ENCODE measurements at places on chromosomes 7 and 10.

GRCh38 chr10:43386549-43386948, 15.1 kb downstream of the FXYD4 start:
- DNase-seq = no peak

DNA sequence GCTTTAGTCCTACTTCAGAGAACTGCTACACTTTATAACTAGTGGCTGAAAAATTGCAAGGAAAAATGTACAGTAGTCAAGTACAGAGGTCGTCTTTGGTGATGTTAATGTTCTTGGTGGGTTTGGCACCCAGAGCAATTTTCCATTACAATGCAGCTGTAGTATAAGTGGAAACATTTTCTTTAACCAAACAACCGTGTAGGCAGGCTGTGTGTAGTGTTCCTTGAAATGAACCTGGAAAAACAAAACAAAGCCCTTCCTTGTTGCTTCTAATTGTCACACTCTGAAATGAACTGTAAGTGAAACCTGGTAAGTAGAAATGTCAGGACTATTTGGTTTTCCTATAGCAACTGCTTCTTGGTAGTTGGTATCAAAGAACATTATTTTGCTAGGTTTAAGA, 256.9 kb downstream of the MDFIC start:
- DNase-seq = no peak

DNA sequence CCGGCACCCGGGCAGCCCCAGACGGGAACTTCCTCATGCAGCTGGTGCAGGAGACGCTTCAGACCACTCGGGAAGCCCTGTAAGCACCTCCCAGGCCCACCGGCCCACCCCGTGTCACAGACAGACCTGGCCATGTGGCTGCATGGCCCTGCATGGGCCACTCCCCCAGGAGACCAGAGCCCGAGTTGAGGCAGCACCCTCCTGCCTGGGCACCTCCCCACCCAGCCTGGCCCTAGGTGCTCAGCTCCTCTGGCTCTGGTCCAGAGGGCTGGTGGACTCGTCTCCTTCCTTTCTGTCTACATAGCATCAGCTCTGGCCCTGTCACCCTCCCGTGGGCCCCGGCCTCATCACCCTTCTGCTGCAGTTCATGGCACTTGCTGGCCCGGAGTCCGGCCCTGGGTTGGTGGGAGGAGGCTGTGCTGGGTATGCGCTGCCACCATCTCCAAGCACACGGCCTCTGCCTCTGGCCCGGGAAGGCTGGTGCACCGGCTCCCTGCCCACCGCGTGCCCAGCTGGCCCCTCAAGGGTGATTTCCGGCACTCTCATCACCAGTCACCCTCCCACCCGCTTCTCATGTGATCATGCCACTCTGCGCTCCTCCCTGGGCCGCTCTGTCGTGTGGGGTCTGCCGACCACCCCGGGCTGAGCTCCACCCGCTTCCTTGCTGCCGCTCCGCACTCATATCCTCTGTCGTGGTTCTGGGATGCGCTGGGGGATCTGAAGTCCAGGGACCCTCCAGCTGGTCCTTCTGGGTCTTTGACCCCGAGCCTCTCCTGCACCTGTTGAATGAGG, 53.1 kb upstream of the DPYSL4 start:
- DNase-seq = no peak

- no peak for DNase-seq
Measured at GRCh38 chr10:42979721-42980467, 97.0 kb upstream of the RET start.

DNA sequence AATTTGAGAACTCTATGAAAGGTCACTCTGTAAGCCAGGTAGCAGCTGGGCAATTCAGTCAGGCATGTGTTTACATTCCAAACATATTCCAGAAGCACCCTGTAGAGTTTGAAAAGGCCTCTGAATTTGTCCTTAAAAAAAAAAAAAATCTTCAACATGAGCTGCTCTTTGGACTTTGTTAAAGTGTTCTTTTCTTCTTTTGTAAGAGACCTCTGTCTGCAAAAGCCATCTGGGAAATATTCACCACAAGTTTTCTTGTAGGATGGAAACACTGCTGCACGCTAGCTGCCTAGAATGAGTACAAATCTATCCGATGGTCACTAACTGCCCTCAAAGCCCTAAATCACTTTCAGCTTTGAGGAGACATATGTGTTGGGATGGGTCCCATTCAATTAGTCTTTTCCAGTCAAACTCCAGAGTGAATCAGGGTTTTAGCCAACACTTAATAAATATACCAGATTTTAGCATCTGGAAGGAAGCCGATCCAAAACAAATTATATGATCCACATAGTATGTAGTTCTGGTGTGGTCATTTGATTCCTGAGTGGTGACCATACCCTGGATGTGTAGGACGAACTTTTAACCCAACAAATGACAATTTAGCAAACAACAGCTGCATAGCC, 85.9 kb downstream of the CD36 start:
- DNase-seq = no peak

DNA sequence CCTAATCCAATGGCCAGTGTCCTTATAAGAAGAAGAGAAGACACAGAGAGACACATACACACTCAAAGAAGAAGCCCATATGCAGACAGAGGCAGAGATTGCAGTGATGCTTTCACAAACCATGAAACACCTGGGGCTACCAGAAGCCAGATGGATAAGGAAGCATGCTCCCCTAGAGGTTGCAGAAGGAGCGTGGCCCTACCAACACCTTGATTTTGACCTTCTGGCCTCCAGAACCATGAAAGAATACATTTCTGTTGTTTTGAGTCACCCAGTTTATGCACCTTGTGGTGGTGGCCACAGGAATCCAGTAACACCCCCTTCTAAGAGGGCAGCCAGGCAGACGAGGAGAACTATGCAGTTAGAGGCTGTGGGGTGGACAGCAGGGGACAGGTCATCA, 43.5 kb downstream of the AOC1 start:
- DNase-seq = no peak

DNA sequence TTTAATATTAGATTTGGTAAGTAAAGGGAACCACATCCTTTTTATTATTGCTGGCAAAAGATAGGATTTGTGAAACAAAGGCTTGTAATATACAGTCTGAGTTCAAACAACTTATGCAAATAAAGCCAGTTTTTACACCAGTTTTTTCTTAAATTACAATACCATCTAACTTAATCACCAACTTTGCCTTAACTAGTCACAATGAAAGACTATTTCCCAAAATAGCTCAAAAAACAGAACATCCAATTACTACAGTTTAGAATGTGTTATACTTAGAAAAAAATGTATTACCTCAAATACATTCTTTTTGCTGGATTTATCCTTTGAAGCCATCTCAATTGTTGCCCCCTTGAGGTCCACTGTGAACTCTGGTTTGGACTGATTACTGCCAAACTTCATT, 108.5 kb downstream of the ARHGAP12 start:
- DNase-seq = no peak

GRCh38 chr7:105876964-105877601, 684 bp upstream of the ATXN7L1 start:
- no peak for DNase-seq

DNA sequence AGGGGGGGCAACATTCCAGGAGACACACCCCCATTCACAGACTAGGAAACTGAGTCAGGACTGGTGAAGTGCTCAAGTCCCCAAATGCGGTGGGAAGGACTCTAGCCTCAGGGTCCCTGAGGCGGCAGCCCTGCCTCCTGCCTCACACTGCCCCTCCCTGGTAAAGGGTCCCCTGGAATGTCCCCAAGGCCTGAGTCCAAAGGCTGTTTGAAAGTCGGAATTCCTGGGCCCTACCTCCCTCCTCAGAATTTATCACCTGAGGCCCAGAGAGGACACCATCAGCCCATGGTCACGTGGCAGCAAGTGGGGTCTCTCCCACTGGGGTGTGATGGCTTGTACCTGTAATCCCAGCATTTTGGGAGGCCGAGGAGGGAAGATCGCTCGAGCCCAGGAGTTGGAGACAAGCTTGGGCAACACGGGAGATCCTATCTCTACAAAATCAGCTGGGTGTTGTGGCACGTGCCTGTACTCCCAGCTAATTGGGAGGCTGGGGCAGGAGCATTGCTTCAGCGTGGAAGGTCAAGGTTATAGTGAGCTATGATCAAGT, 110.3 kb upstream of the TNRC18 start:
- no peak for DNase-seq

DNA sequence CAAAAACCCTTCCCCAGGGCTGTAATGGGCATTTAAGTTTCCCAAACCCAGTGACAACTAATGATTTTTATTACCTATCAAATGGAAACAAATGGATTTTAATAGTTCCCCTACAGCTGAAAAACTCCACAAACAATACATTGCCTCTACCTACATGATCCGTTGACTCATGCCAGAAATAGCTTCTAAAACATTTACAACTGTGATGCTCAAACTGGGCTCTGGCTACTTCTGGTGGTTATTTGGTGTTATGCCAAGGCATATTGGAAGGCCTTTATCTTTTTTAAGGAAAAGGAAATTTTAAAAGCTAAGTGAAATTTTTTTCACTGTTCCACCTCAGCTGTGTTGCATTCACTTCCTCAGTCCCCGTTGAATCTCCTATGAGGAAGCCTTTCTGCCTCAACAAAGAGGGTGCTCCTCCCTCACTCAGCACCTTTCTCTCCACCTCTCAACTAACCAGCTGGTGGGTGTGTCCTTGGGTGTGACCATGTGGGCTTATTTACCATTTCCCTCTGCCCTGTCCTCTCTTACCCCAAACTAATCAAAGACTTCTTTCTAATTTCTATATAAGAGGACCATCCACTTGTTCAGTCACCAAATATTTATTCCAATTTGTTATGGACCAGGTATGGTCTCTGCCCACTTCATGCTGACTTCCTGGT, 82.9 kb downstream of the PRTFDC1 start:
- DNase-seq = no peak

GRCh38 chr7:156117542-156118247, 305.4 kb upstream of the SHH start:
- DNase-seq = no peak

DNA sequence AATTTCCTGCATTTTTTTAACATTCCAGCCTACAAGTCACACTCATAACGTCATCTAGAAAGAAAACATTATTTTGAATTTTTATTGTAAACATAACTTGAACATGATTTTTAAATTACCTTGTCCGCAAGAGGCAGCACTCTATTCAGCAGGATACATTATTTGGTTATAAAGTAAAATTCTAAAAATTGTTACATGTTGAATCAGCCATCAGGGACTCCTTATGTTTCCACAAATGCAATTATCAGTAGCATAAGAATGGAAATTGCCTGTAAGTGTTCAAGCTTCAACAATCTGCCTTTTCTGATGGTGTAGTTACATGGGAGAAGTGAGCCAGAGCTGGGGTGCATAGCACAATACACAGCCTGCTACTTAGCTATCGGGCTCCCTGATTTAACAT, 97.5 kb downstream of the ZNF365 start:
- no peak for DNase-seq

DNA sequence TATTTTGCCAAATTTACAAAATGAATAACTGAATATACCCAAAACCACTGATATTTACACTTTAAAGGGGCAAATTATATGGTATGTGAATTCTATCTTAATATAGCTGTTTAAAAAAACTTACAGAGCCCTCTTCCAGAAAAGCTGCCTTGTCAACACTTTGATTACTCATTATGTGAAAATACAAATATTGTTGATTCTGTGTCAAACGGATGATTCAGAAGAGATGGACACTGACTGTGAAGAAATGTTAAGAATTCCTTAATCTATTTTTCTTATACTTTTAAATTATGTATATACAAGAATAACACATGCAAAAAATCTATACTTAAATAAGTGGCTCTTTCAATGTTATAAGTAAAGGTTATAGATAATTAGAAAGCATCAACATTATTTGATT, 41.5 kb downstream of the SMURF1 start:
- no peak for DNase-seq

- peak; percentile 36 for DNase-seq
Measured at GRCh38 chr10:119542988-119543813, 682 bp upstream of the RGS10 start.

DNA sequence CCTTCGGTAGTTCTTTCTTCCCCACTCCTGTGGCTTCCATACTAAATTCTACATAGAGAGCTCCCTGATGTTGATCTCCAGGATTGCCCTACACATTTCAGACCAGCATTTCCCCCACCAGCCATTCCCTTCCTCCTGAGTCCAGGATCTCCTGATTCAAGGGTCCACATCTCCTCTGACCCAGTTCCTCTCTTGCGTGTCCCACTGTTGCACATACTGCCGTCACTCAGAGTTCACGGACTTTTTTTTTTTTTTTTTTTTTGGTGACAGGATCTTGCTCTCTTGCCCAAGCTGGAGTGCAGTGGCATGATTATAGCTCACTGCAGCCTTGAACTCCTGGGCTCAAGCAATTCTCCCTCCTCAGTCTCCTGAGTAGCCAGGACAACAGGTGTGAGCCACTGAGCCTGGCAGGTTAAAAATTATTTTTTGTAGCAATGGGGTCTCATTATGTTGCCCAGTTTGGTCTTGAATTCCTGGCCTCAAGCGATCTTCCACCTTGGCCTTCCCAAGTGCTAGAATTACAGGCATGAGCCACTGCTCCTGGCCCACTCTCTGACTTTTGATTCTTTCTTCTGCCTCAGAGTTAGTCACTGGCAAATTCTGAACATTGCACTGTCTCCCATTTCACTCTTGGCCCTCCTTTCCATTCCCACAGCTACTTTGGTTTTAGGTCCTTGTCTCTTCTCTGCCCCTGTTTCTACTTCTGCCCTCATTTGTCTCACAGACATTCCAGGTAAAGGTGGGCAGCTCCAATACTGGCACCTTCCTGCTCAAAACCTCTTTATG, 29.6 kb upstream of the ZRANB1 start:
- DNase-seq = no peak

GRCh38 chr7:142409471-142409870, 151.6 kb upstream of the PRSS58 start:
- DNase-seq = no peak

DNA sequence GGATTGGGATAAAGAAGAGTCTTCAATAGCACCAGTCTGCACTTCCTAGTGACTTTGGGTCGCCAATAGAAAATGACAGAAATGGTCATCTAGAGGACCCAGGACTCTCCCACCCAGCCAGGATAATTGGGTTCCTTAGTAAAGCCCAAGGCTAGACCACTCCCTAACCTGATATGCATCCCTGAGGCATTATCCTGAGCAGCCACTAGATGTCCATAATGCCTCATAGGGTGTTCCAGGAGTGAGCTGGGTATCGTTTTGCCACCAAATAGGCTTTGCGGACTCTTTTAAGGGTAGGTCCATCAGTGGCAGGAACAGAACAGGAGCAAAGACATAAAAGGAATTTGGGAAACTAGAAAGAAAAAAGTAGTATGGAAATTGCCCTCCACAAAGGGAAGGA, 4.5 kb upstream of the LRRC4 start:
- DNase-seq = no peak

- DNase-seq = no peak
Measured at GRCh38 chr7:14936554-14936953, 34.0 kb upstream of the DGKB start.

GRCh38 chr10:31942435-31942834, 13.8 kb upstream of the ARHGAP12 start:
- DNase-seq = no peak

GRCh38 chr7:82294382-82294784, 149.2 kb downstream of the CACNA2D1 start:
- no peak for DNase-seq

DNA sequence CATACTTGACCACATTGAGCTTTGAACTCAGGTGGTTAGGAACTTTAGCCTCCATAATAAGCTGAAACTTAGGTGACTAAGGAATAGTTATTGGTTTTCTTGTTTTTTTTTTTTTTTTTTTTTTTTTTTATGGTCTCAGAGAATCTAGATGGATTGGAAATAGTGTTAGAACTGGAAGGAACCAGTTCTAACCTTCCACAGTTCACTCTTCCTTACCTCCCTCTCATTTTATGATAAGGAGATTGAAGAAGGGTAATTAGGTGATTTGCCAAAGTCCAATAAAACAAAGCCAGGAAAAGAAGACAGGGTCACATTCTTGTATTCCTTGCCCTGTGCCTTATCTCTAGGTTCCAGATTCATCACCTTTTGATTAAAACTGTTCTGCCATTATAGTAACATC, 71.7 kb upstream of the STRIP2 start:
- DNase-seq = no peak

GRCh38 chr7:158449266-158449665, 138.4 kb downstream of the PTPRN2 start:
- DNase-seq = no peak
